ENCODE measurements at places on chromosomes 13 and 19.

DNA sequence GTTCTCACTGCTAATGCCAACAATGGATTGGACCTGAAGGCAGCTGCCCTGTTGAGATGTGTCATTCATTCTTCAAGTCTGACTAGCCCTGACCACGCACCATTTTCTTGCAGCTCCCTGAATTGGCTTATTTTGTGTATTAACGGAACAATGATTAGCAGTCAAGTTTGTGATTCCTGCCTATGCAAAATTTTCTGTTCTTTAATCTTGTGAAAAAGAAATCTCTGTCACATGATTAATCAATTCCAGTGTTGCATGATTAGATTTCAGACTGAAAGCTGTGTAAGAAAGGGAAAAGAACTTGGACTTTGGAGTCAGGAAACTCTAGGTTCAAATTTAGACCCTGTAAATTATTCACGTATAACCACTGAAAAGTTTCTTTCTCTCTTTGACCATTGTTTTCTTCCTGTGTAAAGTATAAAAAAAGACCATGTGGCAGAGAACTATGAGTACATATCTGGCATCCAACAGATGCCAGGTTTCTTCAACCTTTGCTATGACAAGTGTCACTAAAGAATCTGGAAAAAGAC lies 64.5 kb upstream of the SLC10A2 start:
- DNase-seq = no peak

GRCh38 chr13:97295283-97296182 lies 73.4 kb downstream of the MBNL2 start:
- DNase-seq = peak; percentile 89

- DNase-seq = peak; percentile 56
These were observed 22.6 kb downstream of the THSD1 start for GRCh38 chr13:52383366-52383765.

- DNase-seq = no peak
These were observed at the start of gene FOXA3 for GRCh38 chr19:45863840-45864628. TSS of gene FOXA3 (plus strand) at chr19:45864326. CDS start at chr19:45864457, 131 bp downstream.

DNA sequence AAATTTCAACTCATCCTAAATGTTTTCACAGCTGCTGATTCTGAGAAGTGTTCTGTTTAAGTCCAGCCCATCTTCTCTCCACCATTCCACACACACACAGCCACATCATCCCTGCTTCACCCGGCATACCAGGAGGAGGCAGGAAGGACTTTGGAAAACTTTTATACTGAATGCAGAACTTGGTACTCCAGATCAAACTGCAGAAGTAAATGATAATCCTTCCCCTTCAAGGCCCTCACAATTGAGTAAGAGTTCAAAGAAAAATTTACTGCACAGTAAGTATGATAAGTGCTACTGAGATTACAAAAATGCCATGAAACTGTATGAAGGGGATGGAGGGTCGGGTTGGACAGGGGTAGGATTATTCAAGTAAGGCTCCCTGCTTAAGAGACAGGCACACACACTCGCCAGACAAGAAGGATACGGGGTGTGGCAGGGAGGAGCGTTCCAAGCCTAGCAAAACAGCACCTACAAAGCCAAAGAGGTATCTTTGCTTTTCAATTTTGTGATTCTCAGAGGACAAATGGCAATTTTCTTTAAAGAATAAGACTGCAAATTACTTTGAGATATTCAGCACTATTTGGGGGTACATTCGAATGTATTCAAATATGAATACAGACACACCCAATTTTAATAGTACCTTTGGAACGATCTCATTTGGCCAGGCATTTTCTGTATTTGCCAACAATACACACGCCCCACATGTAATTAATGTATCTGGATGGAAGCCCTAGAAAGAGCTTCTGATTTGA lies 2.5 kb downstream of the USP12 start:
- peak; percentile 47 for DNase-seq

GRCh38 chr13:32309312-32310133 lies 5.6 kb downstream of the ZAR1L start:
- DNase-seq = no peak

DNA sequence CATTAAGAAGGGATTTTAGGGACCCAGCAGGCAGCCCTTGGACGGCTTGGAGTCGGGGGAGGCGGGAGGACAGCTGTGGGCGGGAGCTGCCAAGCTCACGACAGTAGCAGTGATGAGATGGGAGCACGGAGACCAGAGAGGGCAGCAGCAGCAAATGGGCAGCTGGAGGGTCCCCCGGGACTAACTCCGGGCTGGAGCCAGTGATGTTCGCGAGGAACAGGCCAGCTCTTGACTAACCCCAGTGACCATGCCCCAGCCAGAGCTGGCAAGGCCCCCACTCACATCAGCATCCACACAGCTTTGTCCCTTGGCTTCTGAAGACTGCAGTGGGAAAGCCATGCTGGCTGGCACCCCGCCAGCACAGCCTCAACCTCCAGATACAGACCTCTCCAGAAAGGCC lies 81.9 kb downstream of the RAB20 start:
- no peak for DNase-seq

- DNase-seq = no peak
These were observed 10.9 kb upstream of the CACNG7 start for GRCh38 chr19:53898166-53898565.

- peak; percentile 96 for DNase-seq
These were observed 4.9 kb downstream of the ADAMTSL5 start for GRCh38 chr19:1507763-1508506.
